AG08396 (cell line): ENCODE measurements at places on chromosomes 5 and 9.
A peak's percentile ranks its signal among the peaks of the same experiment; 100 is the strongest.

DNA sequence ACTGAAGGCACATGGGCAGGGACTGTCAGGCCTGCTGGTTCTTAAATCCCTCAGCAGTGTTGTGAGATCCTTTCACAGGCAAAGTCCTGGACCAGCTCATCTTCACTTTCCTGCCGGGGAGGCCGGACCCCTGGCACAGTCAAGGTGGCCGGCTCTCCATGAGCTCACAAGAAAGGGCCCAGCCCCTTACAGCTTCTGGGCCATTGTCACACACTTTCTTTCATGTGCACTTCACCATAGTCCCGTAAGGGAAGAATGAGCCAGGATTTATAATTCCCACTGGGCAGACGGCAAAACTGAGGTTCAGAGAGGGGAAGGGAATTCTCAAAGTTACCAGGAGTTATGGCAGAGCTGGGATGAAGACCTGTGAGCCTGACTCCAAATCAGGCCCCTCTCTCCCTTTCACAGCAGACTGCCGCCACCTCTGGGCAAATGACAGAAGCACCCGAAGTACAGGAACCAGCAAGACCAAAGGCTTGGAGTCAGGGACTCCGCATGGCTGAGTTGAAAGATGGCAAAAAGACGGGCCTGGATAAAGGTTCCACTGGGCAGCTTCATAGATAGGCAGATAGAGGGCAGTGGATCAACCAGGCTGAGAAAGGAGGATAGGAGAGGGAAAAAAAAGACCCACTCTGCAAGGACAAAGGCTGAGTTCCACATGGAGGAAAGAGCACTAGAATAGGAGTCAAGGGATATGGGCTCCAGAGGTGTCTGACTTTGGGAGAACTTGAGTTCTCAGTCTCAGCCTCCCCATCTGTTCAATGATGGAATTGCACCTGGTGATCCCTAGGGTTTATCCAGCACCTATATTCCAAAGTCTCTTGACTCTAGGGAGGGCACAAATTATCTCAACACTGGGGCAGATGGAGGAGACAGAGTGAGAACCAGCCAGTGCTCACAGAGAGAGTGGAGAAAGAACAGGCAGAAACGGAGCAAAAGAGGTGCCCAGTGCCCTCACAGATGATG lies 128.7 kb downstream of the PAX5 start:
- DNase-seq, result no peak

DNA sequence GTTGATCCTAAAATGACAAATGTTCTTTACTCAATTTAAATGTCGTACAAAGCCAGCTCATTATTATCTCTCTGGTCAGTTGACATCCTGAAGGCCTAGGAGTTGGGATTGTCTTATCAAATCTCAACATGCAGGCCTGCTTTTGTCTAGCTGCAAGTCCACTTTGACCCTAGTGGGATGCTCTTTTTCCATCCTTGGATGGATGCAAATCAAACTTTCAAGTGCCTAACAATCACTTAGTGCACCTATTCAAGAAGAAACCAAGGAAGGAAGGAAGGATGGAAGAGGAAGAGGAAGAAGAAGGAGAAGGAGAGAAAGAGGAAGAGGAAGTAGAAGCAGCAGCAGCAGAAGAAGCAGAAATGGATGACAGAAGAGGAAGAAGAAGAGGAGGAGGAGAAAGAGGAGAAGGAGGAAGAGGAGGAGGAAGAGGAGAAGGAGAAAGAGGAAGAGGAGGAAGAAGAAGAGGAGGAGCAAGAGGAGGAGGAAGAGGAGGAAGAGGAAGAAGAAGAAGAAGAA lies 109.6 kb downstream of the PIK3R1 start:
- no peak for DNase-seq

DNA sequence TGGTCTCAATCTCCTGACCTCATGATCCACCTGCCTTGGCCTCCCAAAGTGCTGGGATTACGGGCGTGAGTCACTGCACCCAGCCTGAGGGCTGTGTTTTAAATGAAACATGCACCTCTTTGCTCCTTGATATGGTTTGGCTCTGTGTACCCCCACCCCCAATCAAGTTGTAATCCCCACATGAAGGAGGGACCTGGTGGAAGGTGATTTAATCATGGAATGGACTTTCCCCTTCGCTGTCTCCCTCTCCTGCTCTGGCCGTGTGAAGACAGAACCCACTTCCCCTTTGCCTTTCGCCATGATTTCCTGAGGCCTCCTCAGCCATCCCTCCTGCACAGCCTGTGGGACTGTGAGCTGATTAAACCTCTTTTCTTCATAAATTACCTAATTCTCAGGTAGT lies 12.5 kb upstream of the NOTCH1 start:
- no peak for DNase-seq

DNA sequence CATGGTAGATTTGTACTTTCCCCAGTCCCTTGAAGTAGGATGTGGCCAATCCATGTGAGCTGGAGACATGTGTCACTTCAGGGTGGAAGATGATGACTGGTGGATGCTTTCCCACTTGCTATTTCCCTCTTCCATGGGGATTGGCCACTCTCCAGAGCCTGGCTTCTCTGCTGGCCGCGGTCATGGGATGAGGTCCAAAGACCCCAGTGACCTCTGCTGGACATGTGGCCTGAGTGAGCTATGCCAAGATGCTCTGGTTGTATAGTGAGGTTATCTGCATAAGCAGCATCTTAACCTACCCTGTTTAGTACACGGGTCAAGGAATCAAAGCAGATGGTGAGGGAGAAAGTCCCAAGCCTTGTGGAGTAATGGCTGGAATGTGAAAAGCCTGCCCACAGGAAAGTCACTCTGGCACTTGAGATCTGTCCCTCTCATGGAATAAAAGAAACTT lies 47.1 kb downstream of the SH3PXD2B start:
- no peak for DNase-seq

- DNase-seq, result no peak
These were observed 224.0 kb downstream of the NTRK2 start for GRCh38 chr9:84893419-84894128.

GRCh38 chr5:2300421-2300820 lies 417.7 kb upstream of the IRX4 start:
- DNase-seq, result no peak

GRCh38 chr5:172943283-172943841 lies 15.9 kb upstream of the RPL26L1 start:
- DNase-seq, result peak; percentile 81

DNA sequence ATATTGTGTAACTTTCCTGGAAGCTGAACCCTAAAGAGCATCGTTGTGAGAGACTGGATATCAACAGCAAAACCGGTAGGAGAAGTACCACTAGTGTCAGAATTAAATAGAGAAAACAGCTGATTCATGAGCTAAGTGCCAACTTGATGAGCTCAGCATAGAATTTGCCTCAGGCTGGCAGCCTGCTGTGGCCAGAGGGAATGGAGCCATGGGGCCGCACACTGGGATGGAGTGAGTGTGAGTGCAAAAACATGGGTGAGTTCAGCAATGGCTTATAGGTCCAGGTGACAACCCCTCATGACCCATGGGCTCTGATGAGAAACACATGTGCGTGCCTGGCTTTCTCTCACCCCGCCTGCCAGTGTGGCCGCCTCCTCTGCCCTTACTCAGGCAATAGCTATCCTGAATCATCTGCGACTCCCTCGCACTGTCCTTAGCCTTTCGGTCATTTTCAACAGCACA lies 25.4 kb downstream of the ADAMTS16 start:
- DNase-seq, result no peak

DNA sequence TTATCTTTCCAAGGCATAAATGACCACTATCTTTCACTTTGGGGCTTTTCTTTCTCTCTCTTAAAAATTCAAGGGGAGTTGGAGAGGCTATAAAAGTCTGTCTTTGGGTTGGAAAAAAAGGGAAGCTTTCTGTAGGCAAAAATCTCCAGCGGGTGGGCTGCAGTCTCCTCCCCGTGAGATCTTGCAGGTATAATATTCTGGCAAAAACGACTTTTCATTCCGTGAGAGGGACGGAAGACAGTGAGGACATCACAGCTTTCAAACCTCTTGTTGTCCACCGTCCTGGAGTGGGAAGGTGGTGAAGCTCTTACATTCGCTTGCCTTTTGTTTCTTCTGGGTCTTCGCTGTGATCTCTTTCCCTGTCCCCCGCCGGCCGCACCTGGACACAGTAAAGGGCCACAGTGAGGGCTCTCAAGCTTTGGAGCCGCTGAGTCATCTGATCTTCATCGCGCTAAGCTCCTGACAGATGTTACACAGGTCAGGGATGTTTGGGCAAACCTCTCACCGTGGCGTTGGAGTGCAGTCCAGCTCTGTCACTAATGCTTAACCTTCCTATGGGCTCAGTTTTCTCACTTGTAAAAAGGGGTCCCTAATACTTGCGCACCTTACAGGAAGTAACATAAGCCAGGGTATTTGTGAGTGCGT lies 61.9 kb upstream of the MEGF10 start:
- no peak for DNase-seq

- DNase-seq, result no peak
These were observed 23.4 kb downstream of the PAEP start for GRCh38 chr9:135584934-135585333.

- DNase-seq, result no peak
These were observed 259.4 kb upstream of the VLDLR start for GRCh38 chr9:2362150-2362549.

- DNase-seq, result no peak
These were observed 64.6 kb upstream of the GRIA1 start for GRCh38 chr5:153425914-153426313.

GRCh38 chr5:10374046-10375022 lies 20.8 kb downstream of the MARCHF6 start:
- no peak for DNase-seq
